Amygdala (tissue), 56 donors: ENCODE measurements at places on chromosomes 5 and 9.

DNA sequence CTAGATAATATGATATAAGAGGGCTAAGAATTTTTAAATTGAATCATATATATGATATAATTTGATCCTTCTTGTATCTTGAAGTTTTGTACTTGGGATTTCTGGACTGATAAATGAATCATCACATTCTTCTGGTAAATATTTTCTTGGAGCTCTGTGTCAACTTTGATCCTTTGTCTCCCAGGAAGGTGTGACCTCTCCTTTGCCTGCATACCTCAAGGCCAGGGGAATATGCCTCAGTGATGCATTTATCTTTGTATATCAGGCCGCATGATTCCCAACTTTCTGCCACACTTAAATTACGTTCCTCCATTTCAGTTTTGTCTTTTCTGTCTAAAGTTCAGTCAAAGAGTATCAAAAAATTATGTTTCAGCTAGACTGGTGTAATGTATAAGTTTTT is 101.2 kb downstream of the NLN start:
- no peak for DNase-seq

DNA sequence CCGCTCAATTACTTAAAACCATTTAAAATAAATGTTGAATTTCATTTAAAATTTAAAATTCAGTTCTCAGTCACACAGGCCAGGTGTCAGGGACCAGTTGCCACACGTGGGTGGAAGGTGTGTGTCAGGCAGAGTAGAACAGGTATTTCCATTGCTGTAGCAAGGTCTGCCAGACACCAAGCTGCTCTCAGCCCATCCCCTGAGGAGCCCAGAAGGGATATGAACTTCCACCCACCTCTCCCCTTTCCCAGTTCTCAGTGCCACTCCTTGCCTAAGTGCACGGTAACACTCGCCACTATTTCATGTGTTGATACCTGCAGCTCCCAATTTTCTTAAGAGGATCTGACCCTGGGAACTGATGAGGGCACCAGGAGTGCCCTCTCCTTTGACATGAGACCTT is 12.7 kb downstream of the SYK start:
- DNase-seq: no peak

DNA sequence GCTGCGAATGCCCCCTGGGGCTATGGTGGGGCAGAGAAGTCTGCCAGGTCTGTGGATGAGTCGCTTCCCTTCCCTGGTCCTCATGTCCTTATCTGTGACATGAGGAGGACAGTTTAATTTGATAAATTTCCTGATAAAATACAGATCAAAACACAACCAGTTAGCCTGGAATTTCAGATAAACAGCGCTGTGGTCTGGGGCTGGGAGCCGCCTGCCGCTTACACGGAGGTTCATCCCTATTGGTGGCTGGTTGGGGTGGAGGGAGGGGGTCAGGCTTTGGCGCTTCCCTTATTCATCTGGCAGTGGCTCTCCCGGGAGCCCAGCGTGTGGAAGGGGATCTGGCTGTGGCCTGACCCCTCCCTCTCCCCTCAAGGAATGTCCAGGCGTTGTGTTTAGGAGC is 17.9 kb downstream of the CRB2 start:
- DNase-seq: peak; percentile 32

- DNase-seq: no peak
These were observed 47.6 kb downstream of the GABRA1 start for GRCh38 chr5:161895514-161895913.

GRCh38 chr9:13181652-13182051 is 97.8 kb downstream of the MPDZ start:
- DNase-seq: no peak

GRCh38 chr5:140073296-140073695 is 30.2 kb upstream of the NRG2 start:
- DNase-seq: no peak

DNA sequence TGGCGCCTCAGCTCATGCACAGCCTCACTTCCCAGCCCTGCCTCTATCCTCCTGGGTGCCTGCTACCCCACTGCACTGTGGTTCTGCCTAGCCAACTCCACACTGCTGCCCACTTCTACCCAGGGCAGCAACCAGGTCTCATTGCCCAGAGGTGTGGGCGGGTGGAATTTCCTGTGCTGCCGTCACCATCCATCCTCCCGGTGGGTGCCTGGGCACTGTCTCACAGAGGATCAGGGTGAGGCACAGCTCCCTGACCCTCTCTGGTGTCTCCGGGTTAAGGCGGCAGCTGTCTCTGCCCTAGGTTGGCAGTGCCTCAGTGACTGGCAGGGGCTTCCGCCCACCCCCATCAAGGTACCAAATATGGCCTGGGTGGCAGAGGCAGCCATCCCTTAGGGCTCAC is 4.3 kb upstream of the MTMR12 start:
- DNase-seq: no peak

DNA sequence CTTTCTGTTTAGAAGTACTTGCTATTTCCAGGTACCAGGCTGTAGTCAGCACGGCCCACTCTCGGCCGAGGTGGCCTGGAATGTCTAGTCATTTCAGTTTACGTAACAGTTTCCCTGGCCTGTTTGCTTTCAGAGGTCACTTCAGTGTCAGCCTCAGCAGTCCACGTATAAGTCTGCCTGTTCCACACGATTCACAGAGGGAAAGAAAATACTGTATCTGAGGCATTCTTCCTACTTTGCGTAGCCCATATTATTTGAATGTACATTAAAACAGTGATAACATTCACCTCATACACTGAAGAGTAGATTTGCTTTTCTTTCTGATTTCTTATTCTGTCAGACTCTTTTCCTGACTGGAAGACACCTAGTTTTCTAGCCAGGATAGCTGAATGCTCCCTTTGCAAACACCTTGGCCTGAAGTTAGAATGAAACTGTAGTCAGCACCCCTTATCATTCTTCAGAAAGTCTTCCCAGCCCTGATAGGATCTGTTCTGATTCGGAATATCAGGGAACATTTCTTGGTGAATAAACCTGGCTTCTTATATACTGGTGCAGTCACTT is 140.9 kb downstream of the AOPEP start:
- DNase-seq: no peak

- DNase-seq: no peak
These were observed 825 bp upstream of the PCAT7 start for GRCh38 chr9:94554078-94554438.

DNA sequence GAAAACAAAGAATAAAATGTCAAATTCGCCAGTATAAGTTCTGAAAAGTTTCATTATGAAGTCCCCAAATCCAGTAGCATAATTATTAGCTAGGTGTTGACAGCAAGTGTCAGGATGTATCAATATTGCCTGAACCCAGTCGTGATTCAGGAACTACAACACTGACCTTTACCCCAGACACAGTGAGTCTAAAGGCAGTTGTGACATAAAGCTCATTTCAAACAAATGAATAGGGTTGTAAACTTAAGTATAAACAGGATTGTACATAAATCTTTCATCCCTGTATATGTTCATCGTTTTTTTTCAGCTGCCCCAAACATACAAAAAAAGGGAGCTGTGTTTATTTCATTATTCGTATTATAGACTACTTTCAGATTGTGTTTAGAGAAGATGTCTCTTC is 385.7 kb downstream of the PLK2 start:
- DNase-seq: no peak

DNA sequence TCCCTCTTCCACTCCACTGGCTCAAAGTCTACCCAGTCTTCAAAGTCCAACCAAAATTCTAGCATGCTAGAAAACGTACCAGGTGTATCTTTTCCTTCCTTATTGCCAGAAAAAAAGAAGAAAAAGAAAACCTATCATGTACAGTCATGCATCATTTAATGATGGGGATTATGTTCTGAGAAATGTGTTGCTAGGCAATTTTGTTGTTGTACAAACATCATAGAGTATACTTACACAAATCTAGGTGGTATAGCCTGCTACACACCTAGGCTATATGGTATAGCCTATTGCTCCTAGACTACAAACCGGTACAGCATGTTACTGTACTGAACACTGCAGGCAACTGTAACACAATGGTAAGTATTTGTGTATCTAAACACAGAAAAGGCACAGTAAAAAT is 104.8 kb downstream of the SREK1 start:
- DNase-seq: no peak

GRCh38 chr5:93053825-93054224 is 527.2 kb downstream of the NR2F1-AS1 start:
- DNase-seq: no peak

DNA sequence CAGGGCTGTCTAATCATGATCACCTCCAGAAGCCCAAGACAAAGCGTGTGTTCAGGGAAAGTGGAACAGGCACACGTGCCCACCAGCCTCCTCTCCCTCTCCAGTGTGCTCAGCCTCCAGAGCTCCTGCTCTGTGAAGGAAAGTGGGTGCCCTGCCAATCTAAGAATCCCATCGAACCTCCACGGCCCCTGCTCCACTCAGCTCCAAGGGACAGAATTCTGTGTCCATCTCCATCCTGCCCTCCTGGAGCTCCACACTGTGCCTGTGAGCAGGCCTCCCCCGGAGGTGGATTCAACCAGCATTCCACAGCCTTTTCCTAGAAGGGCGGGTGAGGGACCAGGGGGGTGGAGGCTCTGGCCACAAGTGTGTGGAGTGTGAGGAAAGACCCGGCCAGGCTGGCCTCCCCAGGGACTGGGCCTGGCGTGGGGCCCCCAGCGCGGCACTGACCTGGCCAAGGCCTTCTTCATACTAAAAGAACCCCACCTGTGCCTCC is 6.0 kb downstream of the EEIG1 start:
- DNase-seq: no peak

DNA sequence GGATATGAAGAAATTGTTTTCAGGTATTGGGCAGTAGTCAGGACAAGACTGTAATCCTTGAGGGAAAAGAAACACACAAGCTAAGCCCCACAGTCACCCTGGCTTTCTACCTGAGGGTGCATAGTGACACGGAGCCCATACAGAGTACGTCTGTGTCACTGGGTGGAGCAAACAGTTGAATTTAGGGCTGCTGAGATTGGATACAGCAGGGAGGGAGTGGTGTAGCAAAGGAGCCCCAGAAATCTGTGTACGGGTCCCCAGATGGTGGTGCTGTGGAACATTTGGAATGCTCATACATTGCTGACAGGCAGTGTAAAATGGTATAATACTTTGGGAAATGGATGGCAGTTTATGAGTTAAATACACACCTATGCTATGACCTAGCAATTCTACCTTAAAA is 5.1 kb downstream of the TRMT10B start:
- no peak for DNase-seq

DNA sequence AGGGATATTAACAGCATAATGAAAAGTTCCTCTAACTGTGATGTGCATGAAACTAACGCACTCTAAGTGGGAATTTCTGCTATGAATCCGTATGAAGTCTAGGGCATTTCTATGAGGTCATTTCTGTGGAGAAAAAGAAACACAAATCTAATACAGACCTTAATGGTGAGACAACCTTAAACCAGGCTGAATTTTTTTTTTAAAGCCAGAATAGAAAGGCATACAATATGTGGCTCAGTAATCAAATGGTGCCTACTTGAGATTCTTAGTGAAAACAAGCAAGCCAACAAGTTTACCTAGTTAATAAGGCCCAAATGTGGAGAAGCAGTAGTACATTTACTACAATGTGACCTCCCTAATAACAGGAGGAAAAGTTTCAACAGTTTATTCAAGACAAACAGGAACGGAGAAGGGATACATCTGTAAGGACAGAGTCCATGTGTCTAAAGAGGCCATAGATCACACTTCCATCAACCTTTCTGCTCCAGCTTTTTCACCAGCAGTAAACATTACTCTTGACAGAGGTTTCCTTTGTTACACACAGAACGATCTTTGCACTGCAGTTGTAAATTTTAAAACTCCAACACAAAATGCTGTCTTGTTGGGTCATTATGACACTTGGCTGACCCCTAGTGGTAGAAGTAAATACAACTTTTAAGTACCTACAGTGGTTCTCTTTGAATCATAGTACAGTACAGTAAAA is 26.2 kb downstream of the CARNMT1 start:
- DNase-seq: no peak

DNA sequence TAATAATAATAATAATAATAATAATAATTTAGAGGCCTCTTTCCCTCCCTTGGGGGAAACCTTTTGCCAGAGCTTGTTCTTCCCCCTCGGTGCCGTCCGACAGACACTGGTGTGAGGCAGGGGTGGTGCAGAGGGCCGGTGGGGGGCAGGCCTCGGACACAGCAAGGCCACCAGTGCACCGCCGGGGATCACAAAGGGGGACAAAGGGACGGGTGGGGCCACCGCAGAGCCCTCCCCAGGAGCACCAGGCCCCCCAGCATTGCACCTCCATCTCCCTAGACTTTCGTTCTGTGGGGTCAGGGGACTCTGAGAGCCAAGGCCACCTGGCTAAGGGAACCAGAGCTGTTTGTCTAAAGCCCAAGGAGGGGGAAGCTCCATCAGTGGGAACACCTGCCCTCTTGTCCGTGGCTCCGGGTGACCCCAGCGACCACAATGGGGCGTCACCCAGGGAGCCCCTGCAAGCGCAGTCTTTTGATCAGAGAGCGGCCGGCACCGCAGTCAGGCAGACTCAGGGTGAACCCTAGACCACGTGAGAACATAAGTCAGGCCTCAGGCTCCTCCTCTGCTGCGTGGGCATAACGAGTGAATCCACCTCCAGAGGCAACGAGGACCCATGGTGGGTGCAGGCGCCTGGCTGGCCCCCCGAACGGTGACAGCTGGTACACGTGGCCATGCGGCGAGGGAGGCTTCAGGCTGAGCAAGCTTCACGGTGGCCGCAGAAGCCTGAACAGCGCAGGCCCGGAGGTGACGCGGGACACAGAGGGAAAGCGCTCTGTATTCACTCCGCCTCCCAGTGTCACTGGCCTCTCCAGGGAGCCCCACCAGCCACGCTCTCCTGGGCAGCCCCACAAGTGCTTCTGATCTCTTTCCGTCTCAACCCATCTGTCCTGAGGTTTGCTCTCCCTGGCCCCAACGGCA is 12.0 kb upstream of the QSOX2 start:
- no peak for DNase-seq

DNA sequence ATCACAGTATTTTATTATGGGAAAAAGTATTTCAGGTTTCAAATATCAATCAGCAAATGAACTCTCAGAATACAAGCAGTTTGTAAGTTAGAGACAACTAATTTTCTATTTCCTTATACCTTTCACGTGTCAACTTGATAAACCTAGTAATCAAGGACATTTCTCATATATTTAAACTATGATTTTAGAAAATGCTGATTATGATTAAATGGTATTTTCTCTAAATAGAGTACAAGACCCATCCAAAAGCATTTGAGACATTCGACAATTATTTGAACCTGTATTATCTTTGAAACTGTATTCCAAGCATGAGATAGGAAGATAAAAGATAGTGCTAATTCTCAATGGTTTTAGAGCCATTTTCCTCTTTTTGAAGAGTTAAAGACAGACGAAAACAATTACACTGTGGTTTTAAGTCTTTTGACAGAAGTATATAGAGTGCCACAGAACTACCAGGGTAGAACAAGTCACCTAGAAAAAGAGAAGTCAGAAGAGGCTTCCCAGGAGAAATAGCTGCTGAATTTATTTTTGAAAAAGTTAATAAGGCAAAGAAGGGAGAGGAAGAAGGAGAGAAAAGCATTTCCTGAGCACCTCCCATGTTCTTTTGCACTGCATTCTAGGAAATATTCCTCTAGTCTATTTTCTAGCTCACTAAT is 5.6 kb downstream of the MEIKIN start:
- no peak for DNase-seq

GRCh38 chr5:60382716-60383115 is 317.2 kb downstream of the DEPDC1B start:
- DNase-seq: no peak

- DNase-seq: no peak
These were observed 457.5 kb downstream of the TAF11L14 start for GRCh38 chr5:18091758-18092157.

- DNase-seq: no peak
These were observed 95.0 kb downstream of the ADAMTSL1 start for GRCh38 chr9:18568973-18569372.
